ENCODE measurements at places on chromosomes 13 and 19.
A peak's percentile ranks its signal among the peaks of the same experiment; 100 is the strongest.

GRCh38 chr13:36919833-36920615 is at the start of gene SMAD9:
Gene SMAD9, minus strand, starts transcription at chr13:36920238. Its CDS starts 40,549 bp downstream, at chr13:36879689.
- DNase-seq = peak; percentile 52

DNA sequence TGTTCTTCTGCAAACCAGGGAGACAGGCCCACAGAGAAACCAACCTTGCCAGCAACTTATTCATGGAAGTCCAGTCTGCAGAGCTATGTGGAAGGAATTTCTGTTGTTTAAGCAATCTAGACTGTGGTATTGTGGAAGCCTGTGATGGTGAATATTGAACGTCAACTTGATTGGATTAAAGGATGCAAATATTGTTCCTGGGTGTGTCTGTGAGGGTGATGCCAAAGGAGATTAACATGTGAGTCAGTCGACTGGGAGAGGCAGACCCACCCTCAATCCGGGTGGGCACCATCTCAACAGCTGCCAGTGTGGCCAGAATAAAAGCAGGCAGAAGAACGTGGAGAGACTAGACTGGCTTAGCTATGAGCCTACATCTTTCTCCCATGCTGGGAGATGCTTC is 606.0 kb downstream of the EFNB2 start:
- no peak for DNase-seq

- no peak for DNase-seq
These were observed 15.4 kb upstream of the FAM216B start for GRCh38 chr13:42766016-42766415.

DNA sequence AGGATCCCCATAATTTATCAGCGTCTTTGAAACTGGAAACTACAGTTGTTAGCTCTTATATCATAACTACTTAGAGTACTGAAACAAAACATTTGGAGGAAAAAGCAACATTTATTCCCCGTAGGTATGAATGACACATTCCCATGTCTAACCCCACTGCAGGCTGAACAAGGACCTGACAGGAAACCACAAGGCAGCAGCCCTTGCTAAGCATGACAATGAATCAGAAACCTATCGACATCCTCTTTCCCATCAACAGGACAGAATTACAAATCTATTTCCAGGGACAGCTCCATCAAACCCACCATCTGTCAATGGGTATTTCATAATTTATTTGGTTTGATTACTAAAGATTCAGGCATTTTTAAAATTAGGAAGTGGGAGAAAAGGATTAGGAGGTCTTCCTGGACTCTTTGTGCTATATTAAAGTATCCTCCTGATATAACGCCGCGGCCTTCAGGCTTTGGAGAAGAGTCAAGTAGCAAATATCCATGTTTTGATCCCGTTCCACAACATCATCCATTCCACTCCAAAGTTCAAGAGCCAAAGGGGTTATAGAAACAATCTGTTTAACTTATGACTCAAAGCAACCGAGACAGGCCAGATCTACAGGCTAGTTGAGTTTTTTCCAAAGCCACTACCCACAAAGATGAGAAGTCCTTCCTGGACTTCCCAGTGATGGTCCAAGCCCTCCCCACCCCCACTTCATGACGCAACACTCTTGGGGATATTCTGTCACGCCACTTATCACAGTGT is 51.1 kb downstream of the FAM216B start:
- no peak for DNase-seq

DNA sequence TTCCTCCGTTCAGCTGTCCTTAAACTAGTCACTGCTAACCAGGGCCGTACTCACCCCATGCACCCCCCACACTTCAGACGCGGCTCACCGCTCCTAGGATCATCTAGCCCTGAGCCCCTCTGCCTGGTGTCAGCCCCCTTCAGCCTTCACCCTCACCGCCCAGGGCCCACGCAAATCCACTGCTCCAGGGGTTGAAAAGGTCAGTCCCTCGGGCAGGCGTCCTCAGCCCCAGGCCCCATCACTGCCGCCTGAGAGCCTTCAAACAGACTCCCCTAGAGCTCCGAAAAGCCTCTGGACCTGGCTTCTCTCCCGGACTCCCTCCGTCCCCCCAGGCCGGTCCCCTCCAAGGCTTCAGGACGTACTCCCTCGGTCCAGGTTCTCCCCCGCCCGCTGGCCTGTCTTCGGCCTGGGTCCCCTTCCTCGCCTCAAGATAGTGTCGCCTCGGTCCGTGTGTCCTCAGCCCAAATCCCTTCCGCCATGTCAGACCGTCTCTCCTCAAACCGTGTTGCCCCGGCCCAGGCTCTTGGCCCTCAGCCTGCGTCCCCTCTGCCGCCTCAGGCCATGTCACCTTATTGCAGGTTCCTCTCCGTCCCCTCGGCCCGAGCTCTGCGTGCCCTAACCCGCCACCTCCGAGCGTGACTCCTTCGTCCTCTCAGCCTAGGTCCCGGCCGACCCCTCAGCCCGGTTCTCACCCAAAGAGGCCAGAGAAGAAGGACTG is 553 bp downstream of the NAPA start:
- DNase-seq = no peak

DNA sequence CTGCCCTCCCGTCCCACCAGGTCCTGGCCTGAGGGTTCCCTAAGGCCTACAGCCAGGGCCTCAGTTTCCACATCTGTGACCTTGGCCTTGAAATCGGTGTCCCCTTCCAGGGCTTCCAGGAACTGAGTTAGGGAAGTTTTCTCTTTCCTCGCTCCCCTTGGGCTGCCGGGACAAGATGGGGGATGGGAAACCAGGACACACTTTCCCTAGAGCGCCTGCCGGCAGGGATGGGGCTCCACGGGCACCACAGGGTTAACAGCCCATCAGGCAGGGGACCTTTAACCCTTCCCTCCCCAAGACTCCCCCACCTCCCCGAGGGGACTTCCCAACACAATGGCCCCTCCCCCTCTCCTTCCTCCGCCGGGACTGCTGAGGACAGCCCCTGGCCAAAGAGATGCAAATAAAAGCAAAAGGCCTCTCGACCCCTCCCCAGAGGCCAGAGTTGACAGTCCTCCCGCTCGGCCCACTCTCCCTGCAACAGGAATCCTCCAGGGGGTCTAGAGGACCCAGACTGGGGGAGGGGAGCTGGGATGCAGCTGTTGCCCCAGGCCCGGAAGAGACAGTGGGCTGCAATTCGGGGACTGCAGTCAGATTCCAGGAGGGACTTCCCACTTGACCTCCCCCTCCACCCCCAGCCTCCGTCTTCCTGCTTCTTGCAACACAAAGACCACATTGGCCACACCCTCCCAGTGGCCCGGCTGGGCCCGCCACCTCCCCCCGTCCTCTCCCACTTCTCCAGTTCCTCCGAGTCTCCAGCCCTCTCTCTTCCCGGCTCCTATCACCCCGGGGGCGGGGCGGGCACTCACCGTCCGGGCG is 3.4 kb downstream of the BBC3 start:
- DNase-seq = peak; percentile 59

DNA sequence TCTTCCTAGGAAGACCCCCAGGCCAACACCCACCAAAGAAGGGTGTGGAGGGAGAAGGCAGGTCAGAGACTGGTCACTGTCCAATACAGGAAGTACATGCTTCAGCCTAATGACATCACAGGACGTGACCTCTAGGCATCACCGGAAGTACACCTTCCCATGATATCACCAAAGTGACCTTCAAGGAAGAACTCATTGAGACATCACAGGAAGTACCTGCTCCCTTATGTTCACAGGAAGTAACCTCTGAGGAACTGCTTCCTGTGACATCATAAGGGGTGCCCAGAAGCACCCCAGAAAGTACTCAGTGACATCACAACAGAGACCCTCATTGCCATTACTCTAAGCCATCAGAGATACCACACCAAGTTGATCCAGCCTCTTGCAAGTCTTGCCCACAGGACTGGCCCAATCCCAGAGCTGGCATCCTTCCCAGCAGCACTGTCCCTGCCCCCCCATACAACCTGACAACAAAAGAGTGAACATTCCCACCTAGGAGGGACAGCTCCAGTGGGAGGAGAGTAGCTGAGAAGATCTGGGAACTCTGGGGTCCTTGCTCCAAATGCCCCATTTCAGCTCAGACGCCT is 24.2 kb upstream of the NANOS2 start:
- no peak for DNase-seq

GRCh38 chr19:2170219-2170618 is 6.5 kb downstream of the DOT1L start:
- DNase-seq = no peak

- no peak for DNase-seq
These were observed 23.0 kb upstream of the USP29 start for GRCh38 chr19:57096685-57097361.

- no peak for DNase-seq
These were observed 51.5 kb downstream of the ATP7B start for GRCh38 chr13:51959773-51960172.

DNA sequence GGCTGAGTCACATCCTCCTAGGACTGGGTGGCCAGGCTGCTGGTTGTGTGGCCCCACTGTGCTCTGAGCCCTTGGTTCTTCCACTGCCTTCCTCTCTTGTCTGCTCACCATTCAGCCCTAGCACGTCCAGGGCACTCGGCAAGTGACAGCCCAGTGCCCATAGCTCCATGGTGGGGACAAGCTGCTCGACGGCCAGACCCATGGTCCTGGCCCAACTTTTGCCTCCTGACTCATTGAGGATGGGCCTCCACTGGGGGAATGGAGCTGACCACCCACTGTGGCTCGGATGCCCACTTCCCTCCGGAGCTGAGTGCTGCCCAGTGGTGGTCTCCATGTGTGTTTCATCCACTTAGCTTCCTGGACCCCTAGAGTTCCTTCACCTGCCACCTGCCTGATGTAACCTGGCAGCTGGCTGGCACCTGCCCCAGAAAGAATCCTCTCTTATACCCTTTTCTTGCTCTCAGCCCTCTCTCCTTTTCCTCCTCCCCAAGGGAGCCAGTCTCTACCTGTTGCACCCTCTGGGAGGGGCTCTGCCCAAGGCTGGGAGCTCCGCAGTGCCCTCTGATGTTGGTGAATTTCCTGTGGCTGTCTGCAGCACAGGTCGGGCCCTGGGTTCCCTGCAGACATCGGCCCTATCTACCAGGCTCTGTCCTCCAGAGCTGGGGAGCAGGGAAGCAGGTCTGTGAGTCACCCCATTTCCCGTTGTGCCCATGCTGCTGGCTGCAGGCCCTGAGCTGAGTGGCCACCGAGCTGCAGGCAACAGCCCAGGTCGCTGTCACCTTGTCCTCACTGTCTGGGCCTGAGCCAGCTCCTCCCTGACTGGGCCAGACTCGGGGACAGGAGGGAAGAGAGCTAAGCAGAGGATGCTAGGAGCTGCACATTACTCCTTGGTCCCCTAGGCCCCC is 7.4 kb downstream of the CHST8 start:
- no peak for DNase-seq

DNA sequence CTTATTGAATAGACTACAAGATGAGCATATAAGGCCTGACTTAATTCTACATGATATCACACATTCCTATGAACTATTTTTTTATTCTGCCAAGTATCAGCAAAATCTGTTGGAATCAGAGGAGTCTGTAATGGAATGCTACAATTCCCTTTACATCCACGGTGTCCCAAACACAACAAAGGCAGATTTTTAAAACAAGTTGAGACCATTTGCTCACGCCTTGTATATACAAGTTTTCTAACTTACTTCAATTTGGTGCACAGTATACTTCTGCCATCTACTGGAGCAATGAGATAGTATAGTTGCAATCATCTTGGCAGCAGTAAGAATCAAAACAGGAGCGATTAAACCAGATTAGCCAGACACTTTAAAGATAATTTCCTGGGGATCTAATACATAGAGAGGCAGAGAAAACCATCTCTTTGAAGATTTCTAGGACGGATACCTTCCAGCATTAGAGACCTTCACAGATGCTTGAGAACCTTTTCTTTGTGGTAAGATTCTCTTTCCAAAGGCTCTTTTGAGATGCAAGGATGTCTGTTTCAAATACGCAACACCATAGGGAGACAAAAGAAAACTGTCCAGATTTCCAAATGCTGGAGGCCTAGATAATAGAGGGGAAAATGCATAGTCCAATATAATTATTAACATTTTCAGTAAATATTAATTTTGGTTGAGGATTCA is 302.0 kb upstream of the MIR17HG start:
- DNase-seq = no peak

DNA sequence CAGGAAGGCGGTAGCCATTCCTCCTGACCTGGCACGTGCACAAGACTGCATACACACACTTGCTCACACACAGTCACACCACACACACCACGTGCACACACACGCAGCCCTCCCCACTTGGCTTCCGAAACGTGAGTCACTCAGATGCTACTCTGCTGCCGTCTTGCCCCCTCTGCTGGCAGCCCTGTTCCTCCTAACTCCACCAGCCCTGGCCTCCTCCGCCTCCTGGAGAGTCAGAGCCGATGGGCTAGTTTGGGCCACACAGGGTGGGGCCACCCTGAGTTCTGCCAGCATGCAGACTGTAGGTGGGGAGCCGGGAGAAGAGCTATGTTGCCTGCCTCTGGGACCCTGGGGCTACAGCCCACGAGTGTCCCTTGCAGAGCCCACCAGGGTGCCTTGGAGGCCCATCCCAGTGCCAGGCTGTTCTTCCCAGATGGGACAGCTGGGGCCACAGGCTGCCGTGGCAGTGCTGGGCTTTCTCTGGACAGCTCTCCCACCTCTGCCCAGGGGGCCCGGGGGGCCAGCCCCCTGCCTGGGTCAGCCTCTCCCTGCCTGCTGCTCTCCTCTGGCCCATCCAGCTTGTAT is 12.1 kb downstream of the PIN1 start:
- no peak for DNase-seq

DNA sequence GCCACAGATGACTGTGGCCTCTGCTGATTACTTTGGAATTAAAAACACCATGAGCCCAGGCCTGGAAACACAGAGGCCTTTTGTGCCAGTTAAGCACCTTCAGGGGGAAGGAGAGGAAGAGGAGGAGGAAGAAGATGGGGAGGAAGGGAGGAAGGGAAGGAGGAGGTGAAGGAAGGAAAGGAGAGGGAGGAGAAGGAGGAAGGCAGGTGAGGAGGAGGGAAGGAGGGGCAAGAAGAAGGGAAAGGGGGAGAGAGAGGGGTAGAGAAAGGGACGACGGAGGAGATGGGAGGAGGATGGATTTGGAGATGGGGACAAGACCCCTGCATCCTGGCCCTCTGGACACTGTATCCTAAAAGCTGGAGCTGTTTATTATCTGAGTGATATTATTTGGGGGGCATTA is 231.0 kb downstream of the UQCRFS1 start:
- DNase-seq = no peak

- no peak for DNase-seq
These were observed 84.2 kb downstream of the TNFRSF19 start for GRCh38 chr13:23654111-23655110.

- DNase-seq = no peak
These were observed 69.3 kb downstream of the LMO7 start for GRCh38 chr13:75705395-75705794.

GRCh38 chr13:52359534-52359933 is 46.4 kb downstream of the THSD1 start:
- no peak for DNase-seq

- no peak for DNase-seq
These were observed 78.1 kb downstream of the CHST8 start for GRCh38 chr19:33699754-33700407.

- DNase-seq = no peak
These were observed 31.3 kb upstream of the ZMYM2 start for GRCh38 chr13:19927117-19927748.

GRCh38 chr13:73090116-73090822 is 31.5 kb downstream of the KLF5 start:
- DNase-seq = peak; percentile 81

- DNase-seq = no peak
These were observed 194.1 kb downstream of the KLF12 start for GRCh38 chr13:73940098-73940497.

GRCh38 chr19:30968210-30968609 is 381.0 kb downstream of the TSHZ3 start:
- DNase-seq = no peak

GRCh38 chr13:42777467-42777866 is 3.9 kb upstream of the FAM216B start:
- no peak for DNase-seq

Measured in NCI-H2029 (cell line).